T47D (cell line): ENCODE measurements at places on chromosomes 2 and 18.
A peak's percentile ranks its signal among the peaks of the same experiment; 100 is the strongest.

GRCh38 chr2:215601990-215602721 is 166.3 kb upstream of the FN1 start:
- DNase-seq, result no peak

GRCh38 chr2:50491541-50492476 is 540.1 kb downstream of the NRXN1 start:
- peak; percentile 36 for DNase-seq

- DNase-seq, result no peak
Measured at GRCh38 chr2:169358016-169358415, 4.3 kb downstream of the LRP2 start.

DNA sequence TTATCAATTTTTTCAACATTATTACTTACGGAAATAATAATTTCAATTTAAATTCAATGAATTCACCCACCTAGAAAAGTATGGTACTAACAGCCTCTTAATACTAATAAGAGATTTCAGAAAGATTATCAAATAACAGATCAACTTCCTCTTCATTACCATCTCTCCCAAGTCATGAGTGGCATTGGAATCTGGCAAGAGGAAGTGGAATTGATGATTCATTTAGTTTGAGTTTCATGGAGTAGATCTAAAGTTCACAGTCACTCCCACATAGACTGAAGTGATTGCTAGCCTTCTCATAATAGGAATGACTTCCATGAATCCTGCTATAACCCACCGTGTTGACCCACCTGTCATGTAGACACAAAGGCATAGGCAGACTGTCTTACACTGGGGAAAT is 77.7 kb upstream of the WDR75 start:
- no peak for DNase-seq

DNA sequence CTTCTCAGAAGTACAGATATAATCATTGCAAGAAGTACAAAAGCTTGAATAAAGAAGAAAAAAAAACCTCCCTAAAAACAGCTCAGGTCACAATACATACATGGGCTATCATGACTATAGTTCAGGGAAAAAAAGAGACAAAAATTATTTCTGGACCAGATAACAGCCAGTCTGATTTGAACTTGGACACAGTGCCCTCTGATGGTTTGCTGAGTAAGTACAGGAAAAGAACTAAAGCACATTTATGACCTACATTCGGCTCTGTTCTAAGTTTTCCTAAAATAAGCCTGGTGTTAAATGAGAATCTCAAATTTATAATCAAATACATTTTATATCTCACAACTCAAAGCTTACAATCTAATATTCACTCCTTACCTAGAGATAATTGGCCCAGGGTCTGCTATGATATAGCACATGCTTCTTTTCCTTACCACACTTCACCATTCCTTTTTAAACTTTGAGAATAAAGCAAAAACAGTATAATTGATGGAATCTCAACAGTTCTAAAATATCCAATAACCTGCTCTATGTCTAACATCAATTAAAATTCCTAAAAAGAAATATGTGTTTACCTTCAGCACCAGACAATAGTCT is 81.1 kb downstream of the RAPH1 start:
- peak; percentile 37 for DNase-seq

DNA sequence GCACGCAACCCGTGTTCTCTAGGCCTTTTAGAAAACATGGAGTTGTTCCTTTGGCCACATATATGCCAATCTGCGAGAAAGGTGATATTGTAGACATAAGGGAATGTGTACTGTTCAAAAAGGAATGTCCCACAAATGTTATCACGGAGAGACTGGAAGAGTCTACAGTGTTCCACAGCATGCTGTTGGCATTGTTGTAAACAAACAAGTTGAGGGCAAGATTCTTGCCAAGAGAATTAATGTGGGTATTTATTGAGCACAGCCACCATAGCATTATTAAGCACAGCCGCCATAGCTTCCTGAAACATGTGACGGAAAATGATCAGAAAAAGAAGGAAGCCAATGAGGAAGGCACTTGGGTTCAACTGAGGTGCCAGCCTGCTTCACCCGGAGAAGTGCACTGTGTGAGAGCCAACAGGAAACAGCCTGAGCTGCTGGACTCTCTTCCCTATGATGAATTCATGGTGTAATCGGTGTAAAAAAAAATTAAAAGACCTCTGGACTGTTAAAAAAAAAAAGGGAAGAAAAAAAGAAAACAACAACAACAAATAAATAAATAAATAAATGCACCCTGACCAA is 29.0 kb upstream of the REL start:
- no peak for DNase-seq

DNA sequence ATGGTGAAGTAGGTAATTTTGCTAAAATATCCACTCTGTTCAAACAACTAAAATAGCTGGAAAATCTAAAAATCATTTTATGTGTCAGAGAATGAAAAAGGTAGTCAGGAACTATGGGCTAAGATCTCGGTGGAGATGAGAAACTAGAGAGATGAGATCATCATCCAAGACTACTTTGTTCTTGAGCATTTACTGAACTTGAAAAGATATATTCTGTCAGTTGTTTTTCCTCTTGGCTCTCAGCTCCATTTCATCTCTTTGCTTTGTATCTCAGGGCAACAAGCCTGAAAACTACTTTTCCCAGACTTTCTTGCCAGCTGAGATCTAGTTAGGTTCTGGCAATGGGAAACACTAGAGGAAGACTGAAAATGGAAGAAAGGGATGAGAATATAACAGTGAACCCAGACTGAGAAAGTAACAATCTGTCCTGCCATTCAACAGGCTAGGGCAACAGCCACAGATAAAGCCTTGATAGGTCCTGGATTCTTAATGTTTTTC is 346.2 kb upstream of the MEX3C start:
- DNase-seq, result no peak

DNA sequence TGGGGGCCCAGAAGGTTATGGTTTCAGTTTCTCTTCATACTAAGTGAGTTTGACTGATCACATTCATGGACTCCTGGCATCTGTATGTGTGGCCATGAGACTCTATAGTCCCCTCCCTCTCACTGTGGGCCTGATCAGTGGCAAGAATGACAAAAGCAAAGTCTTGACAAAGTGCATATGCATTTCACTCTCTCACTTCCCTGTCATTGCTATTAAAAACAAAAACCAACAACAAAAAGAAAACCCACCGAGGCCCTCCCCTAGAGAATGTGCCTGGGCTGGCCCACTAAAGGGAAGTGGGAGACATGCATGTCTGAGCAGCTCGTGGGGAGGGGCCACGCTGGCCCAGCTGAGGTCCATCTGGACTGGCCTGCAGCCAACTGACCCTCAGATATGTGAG is 600.1 kb upstream of the RAB6C start:
- DNase-seq, result no peak

- no peak for DNase-seq
Measured at GRCh38 chr2:4556135-4556896, 852.9 kb downstream of the DCDC2C start.

GRCh38 chr2:171237751-171238505 is 77.2 kb upstream of the TLK1 start:
- DNase-seq, result no peak

GRCh38 chr2:24490181-24490689 is 819 bp upstream of the NCOA1 start:
- DNase-seq, result peak; percentile 46

DNA sequence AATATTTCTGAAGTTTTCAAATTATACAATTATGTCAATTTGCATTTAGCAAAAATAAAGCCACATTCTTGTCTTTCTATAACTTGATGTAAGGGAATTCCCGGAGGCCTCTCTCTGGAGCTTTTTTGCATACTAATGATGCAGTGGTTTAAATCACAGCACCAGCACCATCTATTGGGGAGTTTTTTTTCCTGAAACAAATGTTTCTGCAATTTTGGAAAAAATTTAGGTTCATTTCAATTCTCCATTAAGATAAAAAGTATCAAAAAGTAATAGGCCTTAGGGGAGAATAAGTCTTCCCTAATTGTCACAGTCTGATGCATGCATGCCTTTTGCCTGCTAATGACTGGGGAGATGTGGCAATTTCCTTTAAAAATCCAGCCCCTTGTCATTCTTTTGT is 13.5 kb downstream of the CBLN2 start:
- no peak for DNase-seq

DNA sequence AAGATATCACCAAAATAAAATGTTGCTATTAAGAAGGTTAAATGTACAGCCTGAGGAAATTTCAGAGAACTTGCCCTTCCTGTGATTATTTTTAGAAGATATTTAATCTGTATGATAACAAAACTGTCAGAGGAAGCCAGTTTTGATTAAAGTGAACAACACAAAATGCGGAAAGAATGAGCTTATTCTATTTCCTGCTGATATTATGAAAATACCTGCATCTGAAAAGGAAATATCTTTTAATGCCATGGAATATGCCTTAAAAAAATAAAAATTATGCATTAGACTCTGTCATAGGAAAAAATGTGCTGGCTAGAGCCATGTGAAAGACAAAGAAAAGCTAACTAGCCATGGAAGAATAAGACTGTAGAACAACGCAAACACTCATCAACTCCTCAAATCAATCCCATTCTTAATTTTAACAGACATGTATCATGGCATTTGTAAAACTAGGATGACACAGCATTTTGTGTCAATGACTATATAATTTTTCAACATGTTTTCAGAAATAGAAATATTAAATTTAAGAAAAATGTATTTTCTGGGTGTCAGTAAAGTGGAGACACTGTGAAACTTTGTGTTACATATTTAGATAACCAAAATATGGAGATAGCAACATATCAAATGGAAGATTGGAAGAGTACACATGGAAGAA is 1768.2 kb downstream of the SUCLG1 start:
- no peak for DNase-seq

DNA sequence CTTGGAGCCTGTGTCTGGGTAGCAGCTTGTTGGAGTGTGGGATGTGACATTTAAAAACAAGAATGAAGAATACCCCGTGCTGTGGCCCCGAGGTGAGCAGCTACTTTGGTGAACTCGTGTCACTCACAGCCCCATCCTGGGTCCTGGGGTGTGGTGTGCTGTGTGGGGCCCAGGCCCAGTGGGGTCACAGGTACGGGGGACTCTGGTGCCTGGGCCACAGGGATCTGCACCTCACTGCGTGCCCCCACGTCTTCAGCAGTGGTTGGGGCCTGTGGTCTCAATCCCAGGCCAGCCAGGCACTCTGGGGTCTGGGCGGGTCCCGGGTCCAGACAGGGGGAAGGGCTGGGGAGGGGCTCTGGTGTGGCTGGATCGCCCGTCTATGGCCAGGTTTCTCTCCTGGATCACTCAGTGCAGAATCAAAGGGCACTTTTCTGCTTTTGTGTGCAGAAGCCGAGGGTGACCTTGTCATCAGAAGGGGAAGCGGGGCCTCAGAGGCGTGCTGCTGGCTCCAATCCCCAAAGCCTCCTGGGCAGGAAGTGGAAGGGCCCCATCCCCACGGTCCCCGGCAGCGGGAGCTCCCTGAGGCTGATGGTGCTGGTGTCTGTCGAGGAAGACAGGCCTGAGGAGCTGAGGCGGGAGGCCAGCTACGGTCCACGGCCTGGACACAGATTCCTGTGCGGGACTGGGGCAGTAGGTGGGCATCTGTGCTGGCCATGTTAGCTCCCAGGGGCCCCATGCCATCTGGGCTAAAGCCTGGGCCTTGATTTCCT is 1.4 kb downstream of the GPR35 start:
- DNase-seq, result no peak

DNA sequence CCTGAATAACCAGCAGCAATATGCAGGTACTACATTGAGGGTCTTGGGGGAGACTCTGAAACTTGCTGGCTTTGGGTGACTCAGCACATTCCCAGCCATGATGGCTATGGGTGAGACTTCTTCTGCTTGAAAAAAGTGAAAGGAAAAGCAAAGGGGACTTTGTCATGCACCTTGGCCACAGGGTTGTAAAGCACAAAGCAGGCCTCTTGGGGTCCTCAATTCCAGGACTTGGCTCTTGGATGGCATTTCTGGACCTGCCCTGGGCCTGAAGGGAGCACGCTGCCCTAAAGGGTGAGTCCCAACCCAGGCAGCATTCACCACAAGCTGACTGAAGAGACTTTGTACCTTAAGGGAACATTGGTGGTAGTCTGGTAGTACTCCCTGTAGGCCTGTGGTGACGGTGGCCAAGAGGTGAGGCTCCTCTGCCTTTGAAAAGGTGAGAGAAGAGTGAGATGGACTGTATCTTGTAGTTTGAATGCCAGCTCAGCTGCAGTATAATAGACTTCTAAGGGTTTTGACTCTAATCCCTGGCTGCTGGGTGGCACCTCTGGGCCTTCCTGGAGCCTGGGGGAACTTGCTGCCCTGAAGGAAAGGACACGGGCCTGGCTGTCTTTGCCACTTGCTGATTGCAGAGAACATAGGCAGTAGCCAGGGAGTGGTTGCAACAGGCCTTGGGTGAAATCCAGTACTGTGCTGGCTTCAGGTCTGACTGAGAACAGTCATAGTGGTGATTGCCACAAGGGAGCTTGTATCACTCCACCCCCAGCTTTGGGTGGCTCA is 36.5 kb upstream of the CYTIP start:
- DNase-seq, result no peak

DNA sequence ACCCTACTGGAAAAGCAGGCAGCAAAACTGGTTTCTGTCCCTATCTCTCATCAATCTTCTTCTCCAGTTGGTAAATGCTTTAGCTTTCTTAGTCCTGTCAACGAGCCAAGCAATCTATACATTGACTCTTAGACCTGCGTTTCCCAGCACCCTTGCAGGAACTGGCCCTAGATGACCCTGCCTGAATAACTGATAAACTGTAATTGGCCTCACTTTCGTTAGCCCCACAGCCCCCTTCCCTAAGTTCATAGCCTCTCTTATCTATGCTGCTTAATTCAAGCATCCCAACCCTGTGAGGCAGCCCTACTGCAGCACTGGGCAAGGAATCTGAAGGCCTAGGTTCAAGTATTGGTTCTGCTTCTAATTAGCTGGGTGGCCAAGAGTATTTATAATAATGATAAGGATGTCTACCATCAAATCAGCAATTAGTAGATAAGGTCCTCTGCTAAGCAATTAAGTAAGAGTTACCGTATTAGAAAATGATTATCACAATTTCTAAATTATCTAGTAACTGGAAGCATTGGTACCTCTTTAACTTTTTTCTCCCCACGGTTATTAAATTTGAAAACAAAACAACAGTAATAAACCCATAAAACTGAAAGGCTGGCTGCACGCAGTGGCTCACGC is 86.4 kb upstream of the RMDN2 start:
- no peak for DNase-seq

GRCh38 chr2:209579230-209579749 is 155.4 kb downstream of the MAP2 start:
- DNase-seq, result no peak

DNA sequence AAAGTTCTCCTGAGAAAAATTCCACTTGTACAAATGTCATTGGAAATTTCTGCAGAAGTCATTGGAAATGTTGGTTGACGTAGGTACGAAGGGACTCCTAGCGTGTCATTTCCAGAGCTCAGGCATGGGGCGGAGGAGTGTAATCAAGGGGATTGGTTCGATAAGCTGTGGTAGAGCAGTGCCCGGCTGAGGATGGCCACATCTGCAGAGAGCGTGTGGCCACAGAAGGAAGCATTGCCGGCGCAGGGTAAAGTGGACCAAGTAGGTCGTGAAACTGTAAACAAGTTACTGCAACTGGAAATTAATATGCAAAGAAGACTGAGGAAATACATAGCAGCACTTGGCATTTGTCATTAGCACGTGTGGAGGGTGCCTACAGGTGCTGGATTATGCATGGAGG is 101.8 kb downstream of the DGKD start:
- DNase-seq, result no peak

GRCh38 chr2:148533685-148534084 is 110.9 kb upstream of the EPC2 start:
- no peak for DNase-seq

- DNase-seq, result no peak
Measured at GRCh38 chr2:230178546-230179485, 41.0 kb downstream of the SP110 start.

GRCh38 chr2:231592636-231593145 is at the start of gene TEX44:
Gene TEX44, plus strand, starts transcription at chr2:231592864. Its CDS starts 88 bp downstream, at chr2:231592952.
- no peak for DNase-seq
